Ovary (tissue), 10 donors: ENCODE measurements at places on chromosomes 7 and 10. TPM values are rescaled to one million over a fixed set of nuclear protein-coding genes. Genes with fewer than 3 reads are reported as not detected.

The NEUROD6 gene
- not detected for total RNA-seq

The EZH2 gene
- 2.5 TPM for total RNA-seq

- no peaks in the 10 kb centered on the region for H3K27me3 ChIP-seq
- no peak for DNase-seq
- no peaks in the 10 kb centered on the region for H3K36me3 ChIP-seq
- H3K4me1 ChIP-seq, result no peaks in the 10 kb centered on the region
These were observed 30.9 kb upstream of the ATXN7L1 start for GRCh38 chr7:105907129-105907846.

DNA sequence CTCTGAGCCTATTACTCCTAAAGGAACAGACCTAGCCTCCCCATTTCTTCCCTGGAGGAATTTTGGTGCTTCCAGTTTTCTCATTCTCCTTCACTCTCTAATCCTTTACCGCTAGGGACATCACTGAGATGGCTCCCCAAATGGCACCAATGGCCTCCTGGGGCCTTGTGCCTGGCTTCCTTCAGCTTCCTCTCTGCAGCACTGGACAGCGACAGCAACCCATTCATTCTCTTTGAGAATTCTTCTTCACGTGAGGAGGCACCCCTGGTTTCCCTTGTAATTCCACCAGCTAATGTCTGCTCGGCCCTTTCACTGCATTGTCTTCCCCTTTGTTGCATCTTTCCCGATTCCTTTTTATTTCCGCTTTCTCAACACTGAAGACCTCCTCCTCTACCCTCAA, 24.6 kb upstream of the KDM7A start:
- H3K27me3 ChIP-seq, result no peaks in the 10 kb centered on the region
- no peak overlapping the region for H3K27ac ChIP-seq
- no peak overlapping the region for H3K4me3 ChIP-seq
- DNase-seq, result no peak
- H3K36me3 ChIP-seq, result no peaks in the 10 kb centered on the region
- no peaks in the 10 kb centered on the region for H3K4me1 ChIP-seq

DNA sequence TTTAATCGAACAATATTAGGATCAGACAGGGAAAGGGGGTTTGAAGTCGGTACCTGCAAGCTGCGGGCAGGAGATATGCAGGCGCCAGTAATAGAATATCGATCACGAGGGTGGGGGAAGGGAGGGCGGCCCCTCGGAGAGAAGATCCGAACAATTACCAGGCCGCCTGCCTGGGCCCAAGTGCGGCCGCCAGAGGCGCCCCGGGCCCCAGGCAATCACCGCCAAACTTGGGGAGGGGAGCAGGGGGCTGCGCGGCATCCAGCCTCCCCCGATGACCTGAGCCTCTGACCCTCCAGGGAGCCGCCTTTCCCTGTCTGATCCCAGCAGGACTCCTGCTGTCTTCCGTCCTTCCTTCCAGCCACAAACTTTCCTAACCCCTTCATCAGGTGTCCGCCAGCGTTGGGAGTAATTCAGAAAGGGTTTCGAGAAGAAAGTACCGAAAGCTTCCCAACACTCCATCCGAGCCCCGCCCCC, 1.1 kb downstream of the NKX1-2 start:
- no peak overlapping the region for H3K27ac ChIP-seq
- H3K36me3 ChIP-seq, result no peaks in the 10 kb centered on the region
- H3K27me3 ChIP-seq, result peaks cover 9% of the 10 kb centered on the region
- H3K4me1 ChIP-seq, result peaks cover 4% of the 10 kb centered on the region
- no peak for DNase-seq
- no peak overlapping the region for H3K4me3 ChIP-seq
